Activated CD8-positive, alpha-beta memory T cell treated with anti-CD3 and anti-CD28 coated beads for 36 hours (primary cell): ENCODE measurements at places on chromosomes 2 and 18. TPM values are rescaled to one million over a fixed set of nuclear protein-coding genes. Genes with fewer than 3 reads are reported as not detected.

The AGAP1 gene
- total RNA-seq = 1.6 TPM

The GPR35 gene
- 12.6 TPM for total RNA-seq

The IL36B gene
- total RNA-seq = not detected

The DSC3 gene
- 0.06 TPM for total RNA-seq

The UNC80 gene
- not detected for total RNA-seq

The PLA2R1 gene
- not detected for total RNA-seq

The NEURL3 gene
- 0.13 TPM for total RNA-seq

The TUBA3D gene
- not detected for total RNA-seq

The EFHD1 gene
- total RNA-seq = 0.17 TPM

The FN1 gene
- 0.19 TPM for total RNA-seq

The ZNF804A gene
- total RNA-seq = not detected

The CYS1 gene
- 0.15 TPM for total RNA-seq

The PDE11A gene
- total RNA-seq = not detected

The CCDC141 gene
- total RNA-seq = 1.5 TPM

The IL36G gene
- total RNA-seq = not detected

The ALKAL2 gene
- total RNA-seq = not detected

The ANKRD30B gene
- not detected for total RNA-seq

The TNS1 gene
- 0.61 TPM for total RNA-seq

The MRPL19 gene
- 75.9 TPM for total RNA-seq

The CNGA3 gene
- not detected for total RNA-seq

The TM4SF20 gene
- total RNA-seq = not detected

The ELOA2 gene
- total RNA-seq = not detected

The TEKT4 gene
- total RNA-seq = not detected

The STARD6 gene
- 0.23 TPM for total RNA-seq

The MYOM1 gene
- total RNA-seq = 0.91 TPM

The FAM237A gene
- not detected for total RNA-seq
